ENCODE measurements at places on chromosomes 6 and 20.

- DNase-seq, result no peak
Measured at GRCh38 chr20:50689864-50690649, 1.3 kb downstream of the RIPOR3 start.

DNA sequence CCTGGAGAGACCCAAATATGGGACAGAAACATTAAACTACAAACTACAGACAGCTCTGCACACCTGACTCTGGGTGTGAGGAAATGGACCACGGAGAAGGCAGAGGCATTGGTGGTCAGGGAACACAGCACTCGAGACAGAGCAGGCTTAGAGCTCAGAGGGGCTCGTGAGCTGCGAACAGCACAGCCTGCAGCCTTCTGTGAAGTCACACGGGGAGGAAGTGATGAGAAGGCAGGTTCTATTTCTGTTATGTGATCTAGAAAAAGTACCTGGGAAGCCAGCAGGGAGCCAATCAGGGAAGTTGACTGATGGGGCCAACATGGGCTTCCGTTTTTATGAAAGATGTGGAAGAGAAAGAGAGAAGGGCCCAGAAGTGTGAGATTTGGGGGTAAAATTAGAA is 88.9 kb upstream of the SNAP25 start:
- no peak for DNase-seq

- DNase-seq, result no peak
Measured at GRCh38 chr6:157335829-157336228, 12.5 kb upstream of the TMEM242 start.

GRCh38 chr6:164085091-164086075 is 670.9 kb downstream of the QKI start:
- DNase-seq, result no peak

GRCh38 chr20:57250607-57251343 is 15.7 kb downstream of the BMP7 start:
- DNase-seq, result no peak
